ENCODE measurements at places on chromosomes 2 and 18.

GRCh38 chr2:190807886-190808285, 72.7 kb upstream of the GLS start:
- no peak for DNase-seq

DNA sequence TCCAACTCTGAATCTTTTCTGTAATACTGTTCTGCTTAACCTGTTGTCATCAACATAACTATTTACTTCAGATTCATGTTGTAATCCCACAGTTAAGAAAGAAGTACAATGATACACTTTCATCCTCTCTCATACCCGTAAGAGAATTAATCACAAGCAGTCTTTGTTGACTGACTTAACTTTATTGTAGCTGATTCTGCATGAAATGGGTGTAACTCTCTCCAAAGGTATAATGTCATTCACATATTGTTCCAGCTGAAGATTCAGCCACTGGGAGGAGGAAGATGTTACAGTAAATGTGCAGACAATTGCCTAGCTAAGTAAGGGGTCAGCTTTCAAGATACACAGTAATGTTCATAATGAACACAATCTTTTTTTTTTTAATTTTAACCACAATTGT, 13.5 kb upstream of the DSG2 start:
- no peak for DNase-seq

DNA sequence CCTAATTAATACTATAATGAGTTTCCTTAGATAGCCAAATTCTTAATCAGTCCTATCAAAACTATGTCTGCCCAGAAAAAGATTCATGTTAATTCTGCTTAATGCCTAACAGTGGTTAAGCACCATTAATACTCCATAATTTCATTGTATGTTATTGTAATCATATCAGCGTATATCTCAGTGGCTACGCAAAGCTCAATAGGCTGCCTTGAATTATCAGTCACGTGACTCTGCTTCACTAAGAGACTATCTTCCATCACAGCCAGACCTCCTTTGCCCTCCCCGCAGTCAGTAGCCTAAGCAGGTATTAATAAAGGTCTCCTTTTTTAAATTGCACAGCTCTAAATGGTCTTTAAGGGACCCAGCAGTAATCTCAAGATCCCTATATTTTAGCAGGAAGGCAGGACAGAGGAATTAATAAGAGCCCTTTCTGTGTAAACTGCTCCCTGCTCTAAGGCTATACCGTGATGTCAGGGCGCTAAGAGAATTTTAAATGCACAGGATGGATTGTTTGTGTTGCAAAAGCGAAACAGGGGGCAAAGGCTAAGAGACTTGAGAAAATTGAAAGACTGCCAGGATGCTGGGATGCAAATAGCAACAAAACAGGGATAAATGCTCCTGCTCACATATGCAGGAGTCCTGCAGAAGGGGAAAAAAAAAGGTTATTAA, 215.6 kb upstream of the POU3F3 start:
- no peak for DNase-seq

- DNase-seq: no peak
Measured at GRCh38 chr2:150167711-150168110, 319.8 kb downstream of the RND3 start.

GRCh38 chr2:164669291-164669690, 48.0 kb upstream of the GRB14 start:
- no peak for DNase-seq
